ENCODE measurements at places on chromosomes 4 and X.

GRCh38 chr4:7769396-7770223 is 170.1 kb downstream of the AFAP1 start:
- DNase-seq = no peak

GRCh38 chrX:52118262-52118661 is 49.3 kb upstream of the MAGED4B start:
- DNase-seq = no peak

DNA sequence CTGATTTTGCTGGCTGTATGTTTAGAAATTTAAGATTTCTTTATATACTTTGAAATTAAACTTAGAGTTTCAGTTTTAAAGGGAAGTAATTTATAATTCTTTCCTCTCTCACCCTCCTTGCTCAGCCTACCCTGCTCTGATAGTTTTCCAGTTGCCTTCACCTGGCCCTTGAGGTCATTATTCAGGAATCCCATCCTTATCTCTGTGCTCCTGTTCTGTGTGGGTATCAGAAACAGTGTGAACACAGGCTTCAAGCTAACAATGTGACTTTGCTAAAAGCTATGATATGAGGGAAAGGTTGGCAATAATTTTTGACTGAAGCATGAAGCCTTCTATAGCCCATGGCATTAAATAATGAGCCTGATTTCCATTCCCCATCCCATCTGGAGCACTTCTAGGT is 128.1 kb downstream of the MID1 start:
- no peak for DNase-seq

GRCh38 chr4:138158746-138159297 is 83.3 kb downstream of the SLC7A11 start:
- DNase-seq = no peak

DNA sequence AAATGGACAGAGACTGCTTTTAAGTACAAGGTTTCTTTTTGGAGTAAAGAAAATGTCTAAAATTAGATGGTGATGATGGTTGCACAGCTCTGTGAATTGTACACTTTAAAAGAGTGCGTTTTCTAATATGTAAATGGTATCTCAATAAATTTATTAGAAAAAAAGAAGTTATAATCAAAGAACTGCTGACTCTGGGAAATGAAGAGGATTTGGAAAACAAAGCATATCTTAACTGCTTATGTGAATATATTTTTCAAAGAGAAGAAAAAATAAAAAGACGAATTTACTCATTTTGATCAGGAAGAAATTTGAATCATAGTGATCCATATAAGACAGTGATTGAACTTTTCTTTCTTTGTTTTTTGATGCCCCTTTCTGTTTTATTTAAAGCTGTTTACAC is 45.9 kb upstream of the FSTL5 start:
- DNase-seq = no peak

Measured in caudate nucleus (tissue), 63 donors.